ENCODE measurements at places on chromosomes 7 and 10. TPM values are rescaled to one million over a fixed set of nuclear protein-coding genes. Genes with fewer than 3 reads are reported as not detected.
A peak's percentile ranks its signal among the peaks of the same experiment; 100 is the strongest.

DNA sequence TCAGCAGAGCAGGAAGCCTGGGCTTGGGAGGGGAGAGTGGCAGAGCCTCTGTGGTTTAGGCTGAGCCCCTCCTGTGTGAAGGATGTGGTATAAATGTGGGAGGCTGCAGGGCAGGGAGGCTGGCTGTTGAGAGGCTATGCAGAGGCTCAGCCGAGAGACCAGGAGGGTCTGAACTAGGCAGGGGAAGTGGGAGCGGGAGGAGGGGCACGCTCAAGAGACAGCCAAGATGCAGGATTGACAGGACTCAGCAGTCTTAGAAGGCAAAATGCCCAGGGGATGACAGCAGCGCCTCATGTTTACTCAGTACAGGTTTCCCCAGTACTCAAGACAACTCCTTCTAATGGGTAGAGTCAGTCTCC is 24.3 kb downstream of the BTBD16 start:
- no peaks in the 10 kb centered on the region for H3K27me3 ChIP-seq
- DNase-seq, result no peak
- H3K4me1 ChIP-seq, result no peaks in the 10 kb centered on the region
- no peaks in the 10 kb centered on the region for H3K36me3 ChIP-seq
- H3K4me3 ChIP-seq, result no peak overlapping the region

DNA sequence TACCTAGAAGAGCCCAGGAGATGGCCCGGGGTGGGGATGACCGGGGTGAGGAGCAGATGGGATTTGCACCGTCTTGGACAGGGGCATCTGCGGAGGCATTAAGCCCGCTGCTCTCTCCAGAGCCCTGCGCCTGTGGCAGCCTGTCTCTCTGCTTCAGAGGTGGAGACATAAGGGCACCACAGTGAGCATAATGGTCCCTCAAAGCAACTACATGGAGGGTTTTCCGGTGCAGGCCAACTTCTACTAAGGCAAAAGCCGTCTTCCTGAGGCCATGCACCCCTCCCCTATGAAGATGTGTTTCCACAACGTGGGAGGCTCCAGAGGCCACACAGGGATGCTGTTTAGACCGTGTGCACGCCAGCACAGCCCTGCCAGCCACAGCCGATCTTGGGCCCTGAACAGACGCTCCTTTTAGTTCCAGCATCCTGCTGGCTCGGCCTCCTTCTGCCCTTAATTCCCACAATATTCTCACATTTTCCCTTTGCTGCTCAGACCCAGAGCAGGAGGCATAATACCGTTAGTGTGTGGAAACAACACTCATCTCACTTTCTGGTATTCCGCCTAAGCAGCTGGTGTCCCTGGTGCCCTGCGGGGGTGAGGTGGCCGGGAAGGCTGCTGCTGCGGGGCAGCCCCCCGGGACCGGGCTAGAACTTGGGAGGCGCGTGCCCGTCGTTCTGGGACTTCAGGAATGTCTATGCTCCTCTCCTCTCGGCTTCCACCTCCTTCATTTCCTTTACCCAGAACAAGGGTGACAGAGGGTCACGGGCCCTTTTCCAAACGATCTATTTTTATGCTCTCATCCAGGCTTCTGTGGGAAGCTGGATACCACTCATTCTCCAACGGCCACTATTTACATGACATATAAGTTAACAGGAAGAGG is 266.9 kb downstream of the TNS3 start:
- H3K4me1 ChIP-seq, result no peaks in the 10 kb centered on the region
- DNase-seq, result no peak
- H3K36me3 ChIP-seq, result no peaks in the 10 kb centered on the region
- H3K27me3 ChIP-seq, result no peaks in the 10 kb centered on the region
- H3K4me3 ChIP-seq, result peak overlapping the region; percentile 40
- peak overlapping the region; percentile 70 for H3K27ac ChIP-seq

DNA sequence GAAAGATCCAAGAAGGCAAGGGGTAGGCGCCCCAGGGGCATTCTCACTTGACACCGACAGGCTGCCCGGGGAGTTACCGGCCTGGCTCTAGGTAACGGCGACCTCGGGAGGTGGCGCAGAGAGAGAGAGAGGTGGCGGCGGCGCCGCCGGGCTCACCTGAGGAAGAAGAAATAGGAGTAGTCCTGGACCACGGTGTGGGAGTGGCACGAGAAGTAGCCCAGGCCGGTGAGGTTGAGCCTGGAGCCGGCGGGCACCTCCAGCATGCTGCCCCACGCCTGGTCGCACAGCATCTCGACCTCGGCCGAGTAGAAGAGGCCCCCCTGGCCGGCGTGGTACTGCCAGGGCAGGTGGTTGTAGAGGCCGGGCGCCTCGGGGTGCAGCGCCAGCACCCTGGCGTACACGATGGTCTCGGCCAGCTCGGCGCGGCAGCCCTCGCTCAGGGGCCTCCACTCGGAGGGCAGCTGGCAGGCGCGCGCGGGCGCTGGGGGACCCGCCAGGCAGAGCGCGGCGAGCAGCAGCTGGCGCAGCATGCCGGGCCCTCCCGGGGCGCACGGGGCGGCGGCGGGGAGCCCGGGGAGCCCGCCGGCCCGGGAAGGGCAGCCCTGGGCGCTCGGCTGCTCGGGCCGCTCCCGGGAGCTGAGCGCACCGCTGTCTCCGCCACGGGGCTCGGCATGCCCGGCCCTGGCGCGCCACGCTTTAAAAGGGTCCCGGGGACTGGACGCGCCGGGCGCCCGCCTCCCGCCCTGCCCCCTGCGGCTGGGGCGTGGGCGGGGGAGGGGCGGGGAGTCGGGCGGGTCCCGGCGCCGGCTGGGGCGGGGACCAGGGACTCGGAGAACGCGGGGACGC is at the start of gene CCDC3:
Gene CCDC3 (minus strand): TSS at position 673 of the 846 bp plus-strand sequence. CDS start 143 bp downstream, at position 530.
- no peaks in the 10 kb centered on the region for H3K36me3 ChIP-seq
- H3K27me3 ChIP-seq, result no peaks in the 10 kb centered on the region
- no peak within 1 kb of the TSS for H3K27ac ChIP-seq
- H3K4me1 ChIP-seq, result no peaks in the 10 kb centered on the region
- no peak for DNase-seq

Gene PRPS1L1
- not detected for total RNA-seq

Gene TMEM196
- total RNA-seq, result not detected

Gene HDAC9
- 7.2 TPM for total RNA-seq

DNA sequence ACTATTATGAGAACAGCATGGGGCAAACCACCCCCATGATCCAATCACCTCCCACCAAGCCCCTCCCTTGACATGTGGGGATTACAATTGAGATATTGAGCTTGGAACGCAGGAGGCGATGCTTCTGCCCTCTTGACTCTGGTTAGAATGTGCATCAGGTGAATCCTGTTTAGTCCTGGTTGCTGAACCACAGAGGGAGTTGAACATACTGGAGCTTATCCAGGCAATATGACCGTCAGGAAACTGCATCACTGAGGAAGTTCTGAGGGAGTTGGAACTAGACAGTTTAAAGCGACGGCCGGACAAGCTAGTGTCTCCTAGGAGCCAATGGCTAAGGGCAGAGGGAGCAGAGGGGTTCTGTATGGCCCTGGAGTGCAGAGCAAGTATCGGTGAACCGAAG is 31.8 kb upstream of the GARS1 start:
- no peaks in the 10 kb centered on the region for H3K4me1 ChIP-seq
- peak overlapping the region; percentile 87 for H3K27ac ChIP-seq
- no peak for DNase-seq
- no peaks in the 10 kb centered on the region for H3K36me3 ChIP-seq

Gene IGFBP1
- total RNA-seq, result not detected

Gene IL6
- total RNA-seq, result 55.3 TPM

DNA sequence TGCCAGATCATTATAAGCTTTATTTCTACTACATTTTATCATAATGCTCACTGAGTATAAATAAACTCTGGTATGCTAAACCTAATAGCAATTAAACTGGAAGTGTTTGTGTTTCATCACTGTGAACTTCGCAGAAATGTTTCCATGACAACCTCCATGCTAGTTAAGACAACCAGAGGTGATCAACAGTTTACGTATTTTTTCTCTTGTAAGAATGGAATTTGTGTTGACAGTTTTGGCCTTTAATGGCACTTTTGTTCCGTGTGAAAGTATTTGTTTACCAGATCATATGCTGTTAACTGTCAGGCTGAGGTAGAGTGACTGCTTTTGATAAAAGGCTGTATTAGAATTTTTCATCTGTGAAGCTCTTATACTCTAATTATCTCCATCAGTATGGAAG is 212.1 kb upstream of the PPP1R3A start:
- no peaks in the 10 kb centered on the region for H3K36me3 ChIP-seq
- H3K27me3 ChIP-seq, result no peaks in the 10 kb centered on the region
- no peak overlapping the region for H3K27ac ChIP-seq
- H3K4me1 ChIP-seq, result no peaks in the 10 kb centered on the region

DNA sequence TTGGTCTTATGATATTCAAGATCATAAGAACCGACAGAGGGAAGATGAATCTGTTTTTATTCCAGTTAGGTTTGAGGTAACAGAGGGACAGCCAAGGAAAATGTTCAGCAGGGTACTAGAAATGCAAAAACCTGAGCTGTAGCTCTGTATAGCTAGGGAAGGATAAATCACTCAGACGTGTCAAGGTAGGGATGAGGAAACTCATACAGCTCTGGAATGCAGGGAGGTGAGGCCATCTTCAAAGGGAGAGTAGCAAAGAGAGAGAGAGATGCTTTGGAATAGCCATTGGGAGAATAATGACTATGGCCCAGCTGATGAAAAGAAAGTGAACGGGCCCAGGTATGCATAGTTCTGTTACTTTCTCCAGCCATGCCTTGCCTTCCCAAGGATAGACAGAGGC is 77.8 kb downstream of the PAX2 start:
- no peak for DNase-seq
- H3K27ac ChIP-seq, result no peak overlapping the region
- no peaks in the 10 kb centered on the region for H3K36me3 ChIP-seq

Gene SPDYE6
- not detected for total RNA-seq

DNA sequence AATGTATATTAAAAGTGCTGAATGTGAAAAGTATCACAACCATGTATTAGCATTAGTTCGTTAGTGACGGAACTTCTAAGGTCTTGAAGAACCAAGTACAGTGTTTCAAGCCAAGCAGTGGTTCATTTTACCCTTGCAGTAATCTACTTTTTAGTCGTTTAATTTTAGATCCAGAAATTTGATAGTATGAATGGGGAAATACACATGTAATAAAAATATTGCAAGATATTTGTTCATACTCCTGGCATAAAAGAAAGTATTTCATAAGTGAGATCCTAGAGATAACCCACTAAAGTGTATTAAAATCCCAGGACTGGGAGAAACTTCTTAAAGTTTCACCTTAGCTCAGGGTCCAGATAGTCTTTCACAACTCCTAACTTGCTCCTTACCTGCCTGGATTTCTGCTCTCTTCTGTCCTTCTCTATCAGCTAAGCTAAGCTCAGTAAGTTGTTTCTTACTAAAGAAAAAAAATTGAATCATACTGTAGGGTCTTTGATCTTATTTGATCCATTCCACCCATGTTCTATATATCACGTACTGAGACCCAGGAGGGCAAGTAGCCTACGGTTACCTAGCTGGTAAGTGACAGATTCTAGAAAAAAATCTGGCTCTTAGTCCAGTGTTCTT is 1.5 kb downstream of the BCAP29 start:
- H3K4me1 ChIP-seq, result no peaks in the 10 kb centered on the region
- no peak for DNase-seq
- peak overlapping the region; percentile 84 for H3K4me3 ChIP-seq
- H3K36me3 ChIP-seq, result no peaks in the 10 kb centered on the region
- no peaks in the 10 kb centered on the region for H3K27me3 ChIP-seq
- no peak overlapping the region for H3K27ac ChIP-seq

- no peaks in the 10 kb centered on the region for H3K4me1 ChIP-seq
- DNase-seq, result no peak
- no peak overlapping the region for H3K4me3 ChIP-seq
- H3K36me3 ChIP-seq, result no peaks in the 10 kb centered on the region
- no peak overlapping the region for H3K27ac ChIP-seq
These were observed 643.6 kb downstream of the IPMK start for GRCh38 chr10:57624066-57624465.

GRCh38 chr7:110719741-110720140 is 371.2 kb upstream of the LRRN3 start:
- no peaks in the 10 kb centered on the region for H3K4me1 ChIP-seq
- H3K36me3 ChIP-seq, result no peaks in the 10 kb centered on the region
- no peak overlapping the region for H3K27ac ChIP-seq
- no peak overlapping the region for H3K4me3 ChIP-seq
- DNase-seq, result no peak
- no peaks in the 10 kb centered on the region for H3K27me3 ChIP-seq

GRCh38 chr7:150420242-150420641 is 30.2 kb upstream of the GIMAP8 start:
- DNase-seq, result no peak
- H3K27me3 ChIP-seq, result no peaks in the 10 kb centered on the region
- no peaks in the 10 kb centered on the region for H3K4me1 ChIP-seq
- no peak overlapping the region for H3K4me3 ChIP-seq

Gene TAS2R3
- 3.9 TPM for total RNA-seq

Gene CADPS2
- total RNA-seq, result 12.3 TPM

DNA sequence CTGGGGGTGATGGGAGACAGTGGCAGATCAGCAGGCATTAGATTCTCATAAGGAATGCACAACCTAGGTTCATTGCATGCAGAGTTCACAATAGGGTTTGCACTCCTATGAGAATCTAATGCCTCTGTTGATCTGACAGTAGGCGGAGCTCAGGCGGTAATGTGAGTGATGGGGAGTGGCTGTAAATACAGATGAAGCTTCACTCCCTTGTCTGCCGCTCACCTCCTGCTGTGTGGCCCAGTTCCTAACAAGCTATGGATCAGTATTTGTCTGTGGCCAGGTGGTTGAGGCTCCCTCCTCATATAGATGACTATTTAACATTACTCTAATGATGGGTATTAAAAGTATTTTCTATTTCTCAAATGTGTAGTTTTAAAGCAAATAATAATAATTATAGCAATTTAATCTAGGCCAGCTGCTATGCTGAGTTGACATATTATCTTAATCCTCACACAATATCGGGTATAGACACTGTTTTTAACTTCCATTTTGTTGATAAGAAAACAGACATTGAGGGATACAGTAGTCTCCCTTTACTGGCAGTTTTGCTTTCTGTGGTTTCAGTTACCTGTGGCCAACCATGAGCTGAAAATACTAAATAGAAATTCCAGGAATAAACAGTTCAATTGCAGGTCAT is 39.9 kb downstream of the KIF20B start:
- H3K27ac ChIP-seq, result no peak overlapping the region
- H3K36me3 ChIP-seq, result no peaks in the 10 kb centered on the region
- no peaks in the 10 kb centered on the region for H3K27me3 ChIP-seq
- no peaks in the 10 kb centered on the region for H3K4me1 ChIP-seq

DNA sequence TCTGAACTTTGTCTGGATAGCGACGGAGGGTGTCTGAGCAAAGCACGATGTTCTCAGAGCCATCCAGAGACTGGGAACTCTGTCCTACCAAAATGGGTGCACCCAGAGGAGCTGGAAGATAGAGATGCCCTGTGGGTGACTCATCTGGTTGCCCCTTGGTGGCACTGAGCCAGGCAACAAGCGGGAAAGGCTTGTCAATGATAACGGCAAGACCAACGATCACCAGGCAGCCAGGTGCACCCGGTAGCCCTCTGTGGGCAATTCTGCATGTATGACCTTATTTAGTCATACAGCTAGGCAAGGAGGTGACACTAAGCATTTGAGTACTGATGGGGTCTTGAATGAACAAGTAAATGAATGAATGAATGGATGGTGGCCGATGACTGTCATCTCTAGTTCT is 2.8 kb upstream of the ELN start:
- peaks cover 7% of the 10 kb centered on the region for H3K4me1 ChIP-seq
- DNase-seq, result no peak
- H3K27ac ChIP-seq, result no peak overlapping the region

Gene MSRB2
- 24.9 TPM for total RNA-seq

GRCh38 chr10:131931981-131932380 is 31.2 kb downstream of the PPP2R2D start:
- no peaks in the 10 kb centered on the region for H3K36me3 ChIP-seq
- no peak for DNase-seq
- H3K4me3 ChIP-seq, result no peak overlapping the region

Gene HNRNPH3
- 65.9 TPM for total RNA-seq

Gene PTPRZ1
- 32.1 TPM for total RNA-seq

Data from breast epithelium (tissue), 4 donors.